Activated CD8-positive, alpha-beta T cell treated with anti-CD3 and anti-CD28 coated beads, Interleukin-2, amount 10 ng/mL, durations not matched to agents 7 days and 5 days (primary cell): ENCODE measurements at places on chromosomes 2 and 18. TPM values are rescaled to one million over a fixed set of nuclear protein-coding genes. Genes with fewer than 3 reads are reported as not detected.

NDC80 gene
- 91.3 TPM for total RNA-seq

GRCh38 chr2:57516698-57517340, 529.8 kb upstream of the VRK2 start:
- H3K4me3 ChIP-seq: no peak overlapping the region
- no peaks in the 10 kb centered on the region for H3K27me3 ChIP-seq
- H3K27ac ChIP-seq: no peak overlapping the region
- DNase-seq: no peak
- no peaks in the 10 kb centered on the region for H3K36me3 ChIP-seq
- no peaks in the 10 kb centered on the region for H3K4me1 ChIP-seq

- peaks cover 40% of the 10 kb centered on the region for H3K36me3 ChIP-seq
- peaks cover 40% of the 10 kb centered on the region for H3K4me1 ChIP-seq
- peak overlapping the region; percentile 87 for H3K27ac ChIP-seq
Measured at GRCh38 chr2:8678731-8679566, 2.9 kb upstream of the ID2 start.

GRCh38 chr2:208182835-208183234, 7.0 kb downstream of the C2orf80 start:
- no peak for DNase-seq
- H3K27me3 ChIP-seq: peaks cover 8% of the 10 kb centered on the region
- no peak overlapping the region for H3K4me3 ChIP-seq
